ENCODE measurements at places on chromosomes 2 and 18.

DNA sequence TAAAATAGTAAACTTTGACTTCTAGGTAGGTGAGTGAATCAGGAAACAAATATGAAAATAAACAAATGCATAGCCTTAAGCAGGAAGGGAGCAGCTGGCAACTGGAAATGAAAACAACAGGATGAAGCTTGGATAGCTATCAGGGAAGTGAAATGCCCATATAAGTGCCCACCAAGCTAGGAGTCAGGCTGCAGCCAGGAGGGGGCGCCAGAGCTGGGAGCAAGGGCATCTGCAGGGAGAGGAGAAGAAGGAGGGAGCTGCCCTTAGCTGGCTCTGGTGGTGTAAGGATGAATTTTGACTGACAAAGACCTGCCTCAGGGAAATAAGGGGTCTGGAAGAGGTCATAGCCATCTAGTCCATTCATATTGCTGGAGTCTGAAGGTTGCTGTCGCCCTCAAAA, 298.3 kb downstream of the TDRD15 start:
- no peak for DNase-seq

DNA sequence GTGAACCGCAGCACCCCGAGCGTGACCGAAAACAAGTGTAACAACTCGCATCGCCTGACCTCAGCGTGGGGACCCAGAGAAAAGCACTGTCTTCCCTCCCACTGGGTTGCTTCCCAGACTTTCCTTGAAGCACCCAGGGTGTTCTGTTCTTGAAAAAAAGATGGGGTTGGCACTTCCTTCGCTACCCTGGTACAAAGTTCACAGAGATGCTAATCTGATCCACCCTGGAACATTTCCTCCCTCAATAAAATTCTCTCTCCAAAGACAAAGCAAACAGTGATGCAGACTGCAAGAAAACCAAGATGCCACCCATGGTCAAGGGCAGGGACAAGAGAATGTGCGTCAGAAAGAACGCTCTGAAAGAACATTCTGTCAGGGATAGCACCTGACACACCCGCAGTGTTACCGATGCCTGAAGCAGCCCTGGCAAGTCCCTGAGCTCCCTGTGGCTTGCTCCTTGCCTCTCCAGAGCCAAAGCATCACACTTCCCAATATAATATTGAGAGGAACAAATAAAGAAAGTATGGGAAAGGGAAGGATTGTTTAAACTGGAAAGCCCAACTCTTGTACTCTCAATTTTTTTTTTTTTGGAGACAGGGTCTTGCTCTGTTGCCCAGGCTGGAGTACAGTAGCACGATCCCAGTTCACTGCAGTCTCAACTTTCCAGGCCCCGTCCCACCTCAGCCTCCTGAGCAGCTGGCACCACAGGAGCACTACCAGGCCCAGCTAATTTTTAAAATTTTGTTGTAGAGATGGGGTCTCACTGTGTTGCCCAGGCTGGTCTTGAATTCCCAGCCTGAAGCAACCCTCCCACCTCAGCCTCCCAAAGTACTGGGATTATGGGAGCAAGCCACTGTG, 70.7 kb downstream of the TBC1D8 start:
- DNase-seq: no peak

DNA sequence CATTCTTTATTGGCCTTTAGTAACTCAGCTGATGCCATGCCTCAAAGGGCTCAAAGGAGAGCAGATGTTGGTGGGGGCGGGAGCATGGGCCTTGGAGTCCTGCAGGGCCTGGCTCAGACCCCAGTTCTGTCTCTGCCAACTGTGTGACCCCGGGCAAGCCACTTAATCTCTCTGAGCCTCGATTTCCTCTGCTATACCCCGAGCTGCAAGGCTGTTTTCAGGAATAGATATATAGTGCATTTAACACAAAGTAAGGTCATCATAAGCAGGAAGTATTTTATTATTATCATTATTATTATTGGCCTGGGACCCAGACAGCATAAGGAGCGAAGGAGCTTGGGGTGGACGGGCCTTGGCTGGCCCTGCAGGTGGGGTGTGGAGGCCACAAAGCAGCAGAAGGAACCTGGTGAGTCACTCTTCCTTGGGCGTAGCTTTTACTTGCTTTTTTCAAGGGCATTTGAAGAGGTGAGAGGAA, 162.7 kb downstream of the INHBB start:
- DNase-seq: no peak

DNA sequence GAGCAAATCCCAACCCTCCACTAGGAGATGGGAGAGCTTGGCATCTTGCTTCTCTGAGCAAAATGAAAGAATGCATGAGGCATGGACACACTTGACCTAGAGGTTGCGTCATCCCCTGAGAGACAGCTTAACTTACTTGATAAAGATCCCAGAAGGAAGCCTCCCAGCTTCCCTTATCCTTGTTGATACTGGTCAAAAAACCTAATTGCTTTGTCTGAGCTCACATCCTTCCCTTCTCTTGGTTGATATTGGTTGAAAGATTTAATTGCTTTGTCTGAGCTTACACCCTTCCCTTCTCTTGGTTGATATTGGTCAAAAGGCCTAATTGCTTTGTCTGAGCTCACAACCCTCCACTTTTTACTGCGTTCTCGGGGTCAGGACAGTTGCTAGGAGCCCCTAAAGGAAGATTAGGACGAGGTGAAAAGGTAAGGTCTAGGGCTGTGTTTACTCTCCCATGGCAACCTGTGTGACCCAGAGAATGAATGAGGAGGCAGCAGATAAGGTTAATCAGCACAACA, 12.2 kb upstream of the BOD1L2 start:
- no peak for DNase-seq

DNA sequence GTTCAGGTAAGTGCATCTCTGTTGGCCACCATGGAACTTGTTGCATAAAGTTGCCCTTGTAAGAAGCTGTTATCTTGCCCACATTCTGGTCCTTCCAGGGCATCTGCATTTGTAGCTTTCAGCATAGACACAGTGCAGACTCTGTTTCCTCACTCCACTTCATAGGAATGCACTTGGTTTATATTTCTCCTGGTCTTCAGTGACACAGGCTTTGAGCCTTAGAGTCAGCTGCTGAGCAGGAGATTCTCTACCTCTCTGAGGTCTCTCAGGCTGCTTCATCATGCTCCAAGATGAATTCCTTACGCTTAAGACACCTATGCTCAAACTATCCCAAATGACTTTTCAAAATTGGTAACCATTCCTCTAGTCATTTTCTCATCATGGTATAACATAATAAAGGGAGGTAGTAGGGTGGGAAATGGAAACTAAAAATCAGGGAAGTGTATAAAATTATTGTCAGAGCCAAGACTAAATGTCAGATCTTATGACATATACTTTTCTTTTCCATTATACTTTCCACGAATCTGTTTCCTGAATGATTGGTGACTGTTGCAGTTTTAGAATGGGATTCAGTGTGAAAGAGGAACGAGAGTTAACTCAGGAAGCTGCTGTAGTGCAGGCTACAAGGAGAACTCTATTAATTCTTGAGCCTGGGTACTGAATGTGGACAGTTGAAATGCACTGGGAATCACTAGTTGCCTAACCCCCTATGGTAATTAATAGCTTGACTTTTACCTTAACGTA, 72.0 kb downstream of the GALNT1 start:
- no peak for DNase-seq

DNA sequence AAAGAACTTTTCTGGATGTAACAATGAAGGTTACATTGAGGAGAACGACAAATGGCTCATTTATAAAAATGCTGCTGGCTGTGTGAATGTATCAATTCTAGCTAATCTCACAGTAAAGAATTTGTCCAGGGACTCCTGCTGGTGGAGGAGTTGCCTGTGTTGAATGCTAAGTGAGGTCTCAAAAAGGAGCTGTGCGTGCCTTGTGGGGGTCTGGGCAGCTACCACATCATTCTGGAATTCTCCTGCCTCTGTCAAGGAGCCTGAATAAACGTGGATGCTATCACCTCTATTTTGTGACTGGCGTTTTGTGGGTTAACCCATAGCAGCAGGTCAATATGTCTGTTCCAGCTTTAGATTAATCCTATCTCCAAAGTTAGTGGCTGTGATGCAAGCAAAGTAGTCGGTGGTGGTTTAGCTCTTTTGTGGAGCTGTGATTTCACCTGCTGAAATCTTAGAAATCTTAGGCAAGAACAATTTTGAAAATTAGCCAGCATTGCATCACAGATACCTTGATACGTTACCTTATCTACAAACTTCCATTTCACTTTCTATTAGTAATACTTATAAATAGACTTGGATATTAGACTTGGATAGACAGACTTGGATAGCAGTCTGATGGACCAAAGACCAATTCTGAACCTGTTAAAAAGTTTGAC, 96.8 kb downstream of the MTCL1 start:
- no peak for DNase-seq

GRCh38 chr2:233448575-233448974, 94.3 kb downstream of the DGKD start:
- no peak for DNase-seq

DNA sequence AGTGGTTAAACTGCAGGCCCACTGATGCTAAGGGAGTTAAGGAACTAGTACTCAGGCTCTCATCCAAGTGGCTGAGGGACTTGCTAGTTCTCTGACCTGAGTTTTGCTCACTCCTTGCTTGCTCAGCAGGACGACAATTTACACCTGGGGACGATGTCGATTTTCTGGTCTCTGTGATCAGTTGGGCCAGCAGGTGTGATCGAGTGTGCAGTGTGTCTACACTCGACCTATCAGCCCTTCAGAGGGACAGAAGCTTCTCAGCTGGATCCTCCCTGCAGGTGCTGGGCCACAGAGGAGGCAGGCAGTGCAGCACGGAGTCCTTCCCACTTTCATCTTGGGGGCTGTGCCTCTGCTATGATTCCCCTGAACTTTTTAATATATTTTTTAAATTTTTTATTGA, 71.5 kb downstream of the KCNS3 start:
- DNase-seq: no peak

GRCh38 chr2:98546186-98546585, 62.1 kb downstream of the COA5 start:
- DNase-seq: no peak

GRCh38 chr2:97660044-97660774, 3.6 kb downstream of the ACTR1B start:
- DNase-seq: no peak

DNA sequence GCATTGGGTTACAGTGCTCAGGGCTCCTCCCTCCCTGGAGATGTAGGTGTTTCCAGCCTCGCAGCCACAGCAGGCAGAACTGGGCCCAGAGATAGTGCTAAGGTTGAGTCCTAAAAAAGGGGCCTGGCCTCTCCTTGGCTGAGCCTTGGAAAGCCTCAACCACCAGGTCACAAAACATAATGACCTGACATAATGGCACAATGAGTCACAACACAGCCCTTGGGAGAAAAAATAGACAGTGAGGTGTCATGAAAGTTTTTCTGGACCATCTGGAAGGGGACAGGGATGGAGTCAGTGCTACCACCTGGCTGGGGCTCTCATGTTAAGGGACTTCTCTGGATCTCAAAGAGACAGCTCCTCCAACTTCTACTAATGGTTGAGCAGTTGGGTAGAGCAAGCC, 92.4 kb upstream of the LCLAT1 start:
- no peak for DNase-seq

- no peak for DNase-seq
Observed at GRCh38 chr18:79641722-79642497, 37.7 kb upstream of the CTDP1 start.

GRCh38 chr2:224094413-224094812, 55.3 kb upstream of the SERPINE2 start:
- DNase-seq: no peak

DNA sequence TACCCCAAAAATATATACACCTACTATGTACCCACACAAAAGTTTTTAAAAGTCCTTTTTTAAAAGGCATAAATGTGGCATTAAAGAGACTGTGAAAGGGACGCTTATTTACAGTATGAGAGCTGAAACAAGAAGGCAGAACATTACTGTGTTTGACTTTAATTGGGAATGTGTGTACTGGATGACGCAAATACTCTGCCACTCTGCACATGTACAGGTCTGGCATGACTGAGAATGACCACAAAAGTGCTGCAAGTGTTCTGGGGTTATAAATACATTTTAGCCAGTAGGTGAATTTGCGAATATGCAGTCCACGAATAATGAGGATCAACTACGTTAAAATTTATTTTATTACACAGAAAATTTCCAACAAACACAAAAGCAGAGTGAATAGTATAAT, 11.4 kb downstream of the DARS1 start:
- no peak for DNase-seq

- DNase-seq: no peak
Observed at GRCh38 chr2:15735484-15736326, 144.0 kb downstream of the DDX1 start.

- no peak for DNase-seq
Observed at GRCh38 chr2:233147829-233148167, 87.7 kb downstream of the INPP5D start.

DNA sequence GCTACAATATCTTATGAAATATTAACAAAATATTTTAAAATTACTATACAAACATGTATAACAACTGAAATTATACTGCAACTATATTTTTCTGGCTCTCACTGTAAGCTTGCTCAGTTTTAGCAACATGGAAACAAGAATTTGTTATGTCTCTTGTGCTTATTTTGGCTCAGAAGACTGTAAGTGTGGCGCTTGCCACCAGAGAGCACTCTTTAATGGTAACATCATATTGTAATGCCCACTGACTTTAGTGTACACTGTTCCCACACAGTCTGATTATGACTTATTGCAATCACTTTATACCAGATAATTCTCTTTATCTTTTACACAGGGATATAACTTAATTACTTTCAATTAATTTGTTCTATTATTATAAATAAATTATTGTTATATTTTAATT, 1500.6 kb upstream of the TMEFF2 start:
- DNase-seq: no peak

DNA sequence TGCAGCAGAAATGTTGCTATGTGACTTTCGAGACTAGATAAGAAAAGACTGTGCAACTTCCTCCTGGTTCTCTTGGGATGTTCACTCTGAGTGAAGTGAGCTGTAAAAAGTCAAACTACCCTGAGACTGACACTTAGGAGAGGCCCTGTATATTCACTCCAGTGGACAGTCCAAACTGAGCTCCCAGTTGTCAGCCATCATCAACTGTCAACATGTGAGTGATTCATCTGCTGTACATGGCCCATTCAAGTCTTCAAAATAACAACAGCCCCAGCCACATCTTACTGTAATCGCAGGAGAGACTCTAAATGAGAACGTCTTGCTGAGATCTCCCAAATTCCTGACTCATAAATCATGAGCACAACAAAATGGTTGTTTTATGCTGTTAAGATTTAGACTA, 8.5 kb upstream of the UNC80 start:
- no peak for DNase-seq

GRCh38 chr2:1817256-1818051, 73.1 kb upstream of the PXDN start:
- DNase-seq: no peak

GRCh38 chr2:51638811-51639210, 606.9 kb upstream of the NRXN1 start:
- DNase-seq: no peak

GRCh38 chr18:9834551-9834950, 51.2 kb upstream of the TXNDC2 start:
- no peak for DNase-seq

- DNase-seq: no peak
Observed at GRCh38 chr2:19073522-19073921, 284.9 kb downstream of the OSR1 start.

GRCh38 chr2:99297994-99298393, 3.0 kb downstream of the LYG1 start:
- no peak for DNase-seq

Measured in NCI-H1048 (cell line).